ENCODE measurements at places on chromosomes 6 and 20.

DNA sequence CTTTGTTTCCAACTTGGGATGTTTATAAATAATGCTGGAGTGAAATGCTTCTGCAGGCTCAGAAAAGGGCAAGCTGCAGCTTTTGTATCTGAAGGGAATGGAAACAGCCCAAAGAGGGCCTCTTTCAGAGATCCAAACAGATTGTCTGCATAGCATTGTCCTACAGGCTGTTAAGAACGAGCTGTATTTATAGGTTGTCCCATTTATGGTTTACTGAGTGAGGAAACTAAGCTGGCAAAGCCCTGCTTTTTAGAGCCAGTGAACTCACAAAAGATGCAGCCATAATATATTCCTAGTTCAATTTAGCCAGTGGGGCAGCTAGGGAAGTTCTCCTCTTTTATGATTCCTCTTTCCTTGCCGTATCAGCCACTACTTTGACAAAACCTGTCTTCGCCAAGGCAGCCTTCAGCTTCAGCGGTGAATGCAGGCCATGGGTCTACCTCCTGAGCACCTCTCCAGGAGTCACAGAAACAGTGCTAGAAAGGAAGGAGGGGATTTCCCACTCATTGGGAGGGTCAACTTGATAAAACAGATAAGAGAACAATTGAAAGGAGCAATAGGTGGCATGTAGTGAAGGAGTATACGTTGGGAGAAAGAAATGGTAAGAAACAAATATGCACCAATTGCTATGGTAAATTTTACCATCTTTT, 15.0 kb downstream of the KIAA0319 start:
- no peak for DNase-seq

- peak; percentile 88 for DNase-seq
These were observed 8.5 kb downstream of the TMEM242 start for GRCh38 chr6:157314705-157315321.

GRCh38 chr20:14951707-14952418, 614.5 kb upstream of the FLRT3 start:
- peak; percentile 68 for DNase-seq

DNA sequence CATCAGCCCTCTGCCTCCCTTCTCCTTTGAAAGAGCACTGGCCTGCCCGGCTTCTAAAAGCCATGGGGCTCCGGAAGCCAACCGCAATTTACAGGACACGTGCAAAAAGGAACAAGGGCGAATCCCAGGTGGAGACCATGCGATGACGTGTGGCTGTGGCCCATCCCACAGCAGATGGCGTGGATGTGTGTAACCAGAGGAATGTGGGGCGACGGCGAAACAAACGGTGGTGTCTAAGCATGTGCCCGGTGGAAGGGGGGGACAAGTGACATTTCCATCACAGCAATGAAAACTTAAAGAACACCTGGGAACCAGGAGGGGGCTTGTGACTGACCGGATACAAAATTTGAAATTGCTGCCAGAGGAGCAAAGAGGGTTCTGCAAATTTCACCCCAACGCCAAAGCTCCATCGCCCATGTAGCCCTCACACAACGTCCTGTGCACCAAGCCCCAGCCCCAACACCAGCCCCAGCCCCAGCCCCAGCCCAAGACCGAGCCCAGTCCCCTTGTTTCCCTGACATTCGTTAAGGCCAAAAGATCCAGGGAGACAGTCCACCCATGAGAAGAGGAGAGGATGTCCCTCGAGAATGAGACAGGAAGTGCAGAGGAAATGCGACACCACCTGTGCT, 159.7 kb upstream of the ZNF337 start:
- DNase-seq: no peak

DNA sequence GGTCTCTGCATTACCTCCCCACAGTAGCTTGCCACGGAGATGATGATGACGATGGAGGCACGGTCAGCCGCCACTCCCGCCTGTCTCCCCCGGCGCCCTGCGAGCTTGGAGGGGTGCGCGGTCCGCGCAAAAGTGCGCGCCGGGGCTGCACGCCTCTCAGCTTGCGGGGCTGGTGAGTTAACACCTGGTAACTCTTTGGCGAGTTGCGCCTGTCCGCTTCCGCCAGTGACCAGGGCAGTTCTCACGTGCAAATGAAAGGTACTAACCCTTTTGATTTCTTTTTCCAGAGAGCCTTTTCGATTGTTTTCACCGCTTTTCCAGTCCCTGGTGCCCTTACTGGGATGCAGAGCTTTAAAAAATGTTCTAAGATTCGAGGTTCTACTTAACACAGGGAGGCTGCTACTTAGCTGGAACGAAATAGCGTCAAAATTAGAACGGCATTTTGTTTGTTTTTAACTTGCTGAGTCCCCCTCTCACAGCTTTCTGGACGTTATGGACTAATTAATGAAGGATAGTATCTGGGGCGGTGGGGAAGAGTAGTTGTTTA, 6.2 kb downstream of the GRIK2 start:
- no peak for DNase-seq

DNA sequence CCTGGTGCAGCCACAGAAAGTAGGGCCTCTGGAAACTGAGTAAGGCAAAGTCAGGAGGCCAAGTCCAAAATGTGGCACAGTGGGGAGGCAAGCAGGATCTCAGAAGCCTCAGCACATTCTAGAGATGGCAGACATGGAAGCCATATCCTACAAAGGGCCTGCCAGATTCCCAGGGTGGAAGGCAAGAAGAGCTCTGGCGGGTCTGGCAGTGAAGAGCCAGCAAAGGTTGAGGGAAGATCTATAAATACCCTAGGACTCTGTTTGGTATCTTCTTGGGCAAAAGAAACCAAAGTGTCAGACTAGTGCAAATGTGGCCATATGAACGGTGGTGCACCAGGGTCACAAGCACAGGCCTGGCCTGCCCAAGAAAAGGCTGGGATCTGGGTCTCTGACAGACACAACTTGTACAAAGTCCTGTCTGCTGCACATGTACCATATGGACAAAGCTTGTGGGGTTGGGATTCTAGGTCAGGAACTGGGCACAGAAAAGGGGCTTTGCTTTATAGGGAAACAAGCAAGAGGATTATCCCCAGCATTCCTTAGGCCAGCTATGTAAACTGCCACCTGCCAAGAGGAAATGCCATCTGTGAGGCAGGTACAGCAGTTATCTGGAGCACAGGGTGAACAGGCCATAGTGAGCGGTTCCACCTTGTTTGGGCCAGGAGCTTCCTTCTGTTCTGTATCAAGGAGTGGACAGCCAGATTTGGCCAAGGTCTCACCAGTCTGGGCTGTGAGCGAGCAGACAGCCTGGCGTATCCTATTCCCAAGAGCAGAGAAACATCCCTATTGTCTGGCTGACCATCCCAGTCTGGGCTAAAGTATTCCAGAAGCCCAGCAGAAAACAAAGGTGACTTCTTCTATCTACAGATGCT, 36.3 kb upstream of the SLC4A11 start:
- no peak for DNase-seq

DNA sequence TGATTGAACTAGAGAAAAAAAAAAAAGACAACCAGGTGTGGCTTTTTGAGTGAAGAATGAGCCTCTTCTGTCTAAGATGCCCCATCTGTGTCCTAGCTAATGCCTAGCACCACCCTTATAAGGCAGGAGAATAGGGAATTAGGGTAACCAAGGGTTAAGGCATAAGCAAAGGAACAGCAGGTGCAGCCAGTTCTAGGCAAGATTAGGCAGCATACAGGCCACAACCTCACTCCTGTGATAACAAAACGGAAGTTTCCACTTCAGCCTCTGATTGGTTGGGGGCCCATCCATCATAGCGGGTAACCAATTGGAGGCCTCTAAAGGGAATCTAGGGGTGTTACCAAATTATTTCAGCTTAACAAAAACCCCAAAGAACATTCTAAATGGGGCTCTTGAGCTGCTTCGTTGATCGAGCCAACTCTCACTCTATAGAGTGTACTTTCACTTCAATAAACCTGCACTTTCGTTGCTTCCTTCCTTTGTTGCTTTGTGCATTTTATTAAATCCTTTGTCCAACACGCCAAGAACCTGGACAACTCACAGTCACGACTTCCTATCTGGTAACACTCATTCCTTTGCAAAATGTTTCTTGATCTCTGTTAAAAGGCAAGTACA, 61.9 kb upstream of the TAGAP start:
- DNase-seq: peak; percentile 52

GRCh38 chr6:15668918-15669317, 6.1 kb upstream of the DTNBP1 start:
- no peak for DNase-seq

DNA sequence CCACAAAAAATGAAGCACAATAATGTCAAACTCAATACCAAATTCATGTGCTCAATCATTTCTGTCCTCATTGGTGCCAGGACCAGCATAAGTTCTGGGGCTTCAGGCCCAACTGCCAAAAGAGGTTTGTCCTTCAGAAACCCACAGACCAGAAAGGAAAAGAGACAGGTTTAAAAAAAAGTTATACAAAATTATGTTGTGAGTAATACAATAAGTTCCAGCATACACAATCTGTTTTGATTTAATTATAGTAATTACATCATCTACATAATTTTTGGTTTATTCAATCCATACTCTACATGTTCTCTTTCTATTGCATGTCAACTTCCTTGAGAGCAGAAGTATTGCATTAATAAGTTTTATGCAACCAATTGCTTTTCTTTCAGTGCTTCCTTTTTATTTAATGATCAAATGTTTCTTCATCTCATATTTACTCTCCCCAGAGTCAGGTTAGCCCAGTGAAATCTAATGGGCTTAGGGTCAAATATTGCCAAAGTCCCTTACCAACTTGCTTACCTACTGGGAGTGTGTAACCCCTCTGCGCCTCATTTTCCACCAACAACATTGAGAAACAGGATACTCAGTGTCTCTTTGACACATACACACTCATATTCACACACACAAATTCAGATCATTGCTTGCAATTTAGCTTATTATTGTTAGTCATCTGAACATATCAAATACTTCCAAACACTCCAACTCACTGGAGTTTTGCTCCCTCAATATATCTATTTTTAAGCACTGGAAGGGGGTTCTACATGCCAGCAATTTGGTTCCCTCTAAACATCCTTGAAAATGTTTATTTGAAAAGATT, 424.4 kb upstream of the MARCKS start:
- DNase-seq: no peak

GRCh38 chr20:42837456-42837855, 352.2 kb downstream of the PTPRT start:
- no peak for DNase-seq

GRCh38 chr6:1346558-1347091, 34.7 kb downstream of the FOXQ1 start:
- DNase-seq: no peak

- DNase-seq: no peak
These were observed 111.0 kb downstream of the GJA10 start for GRCh38 chr6:90005048-90005827.

- peak; percentile 64 for DNase-seq
These were observed 125.3 kb downstream of the ATXN1 start for GRCh38 chr6:16635810-16636602.

- no peak for DNase-seq
These were observed 37.9 kb upstream of the CHD6 start for GRCh38 chr20:41655962-41656618.

- no peak for DNase-seq
These were observed 512.7 kb upstream of the ZNF337 start for GRCh38 chr20:26209171-26209941.

GRCh38 chr6:48048451-48049146, 62.4 kb downstream of the PTCHD4 start:
- DNase-seq: no peak

DNA sequence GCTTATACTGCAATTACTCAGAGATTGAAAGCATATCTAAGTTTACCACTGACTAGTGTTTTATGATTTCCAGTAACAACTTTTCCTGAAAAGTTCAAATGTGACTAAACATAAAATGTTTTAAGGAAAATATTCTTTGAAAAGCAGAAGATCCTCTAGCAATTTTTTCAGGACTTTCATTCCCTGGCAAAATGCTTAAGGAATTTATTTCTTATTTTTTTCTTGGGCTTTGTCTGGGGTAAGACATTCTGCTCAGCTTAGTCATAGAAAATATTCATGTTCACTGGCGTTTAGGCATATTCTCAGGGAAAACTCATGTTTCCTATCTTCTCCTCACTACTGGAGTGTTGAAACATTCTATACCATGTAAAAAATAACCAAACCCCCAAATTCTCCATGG, 235.3 kb upstream of the CEP162 start:
- peak; percentile 84 for DNase-seq

GRCh38 chr6:147586044-147586443, 77.6 kb downstream of the SAMD5 start:
- DNase-seq: peak; percentile 42

DNA sequence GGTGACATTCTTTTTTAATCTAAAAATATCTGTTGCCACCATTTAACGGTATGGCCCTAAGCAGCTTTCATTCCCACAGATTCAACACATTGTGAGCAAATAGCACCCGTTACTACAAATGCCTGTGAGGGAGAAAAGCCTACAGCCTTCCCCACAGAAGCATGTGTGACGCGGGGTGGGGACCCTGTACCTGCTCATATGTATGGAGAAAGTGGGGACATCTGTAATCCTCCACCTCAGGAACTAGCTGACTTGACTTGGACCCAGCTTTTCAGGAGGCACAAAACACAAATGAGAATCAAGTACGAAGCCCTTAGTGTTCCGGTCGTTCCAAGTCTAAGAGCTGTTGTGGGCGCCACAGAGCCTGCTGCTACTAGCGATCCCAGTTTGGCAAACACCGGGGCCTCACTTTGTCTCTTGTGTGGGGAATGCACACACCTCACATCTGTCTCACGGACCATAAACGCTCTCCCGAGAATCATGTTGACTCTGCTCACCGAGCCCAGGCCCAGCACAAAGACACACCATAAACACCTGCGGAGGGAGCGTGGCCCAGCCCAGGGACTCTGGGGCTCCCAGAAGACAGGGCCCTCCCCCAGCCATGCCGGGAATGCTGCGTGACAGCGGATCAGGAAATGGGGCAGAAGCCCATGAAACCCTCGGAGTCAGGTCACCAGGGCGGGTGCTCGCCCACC, 21.6 kb downstream of the DLL1 start:
- DNase-seq: no peak

DNA sequence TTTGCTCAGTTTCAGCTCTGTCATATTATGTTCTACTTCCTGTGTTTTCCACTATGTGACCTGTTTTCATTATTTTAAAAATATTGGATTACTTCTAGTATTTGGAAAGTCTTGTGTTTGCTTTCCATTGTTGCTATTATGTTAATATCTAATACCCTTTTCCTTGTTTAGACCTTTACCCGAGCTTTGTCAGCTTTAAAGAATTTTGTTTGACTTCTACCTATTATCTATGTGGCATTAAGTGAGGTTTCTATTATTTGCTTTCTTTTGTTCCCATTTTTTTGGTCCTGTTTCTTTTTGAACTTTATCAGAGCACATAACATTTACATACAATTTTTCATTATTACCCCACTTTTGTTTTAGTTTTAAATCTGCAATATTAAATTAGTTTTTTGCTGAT, 202.7 kb downstream of the MANEA start:
- DNase-seq: no peak

- DNase-seq: peak; percentile 41
These were observed 59.5 kb downstream of the ZMYND8 start for GRCh38 chr20:47296950-47297349.
